ENCODE measurements at places on chromosomes 5 and 9.
A peak's percentile ranks its signal among the peaks of the same experiment; 100 is the strongest.

DNA sequence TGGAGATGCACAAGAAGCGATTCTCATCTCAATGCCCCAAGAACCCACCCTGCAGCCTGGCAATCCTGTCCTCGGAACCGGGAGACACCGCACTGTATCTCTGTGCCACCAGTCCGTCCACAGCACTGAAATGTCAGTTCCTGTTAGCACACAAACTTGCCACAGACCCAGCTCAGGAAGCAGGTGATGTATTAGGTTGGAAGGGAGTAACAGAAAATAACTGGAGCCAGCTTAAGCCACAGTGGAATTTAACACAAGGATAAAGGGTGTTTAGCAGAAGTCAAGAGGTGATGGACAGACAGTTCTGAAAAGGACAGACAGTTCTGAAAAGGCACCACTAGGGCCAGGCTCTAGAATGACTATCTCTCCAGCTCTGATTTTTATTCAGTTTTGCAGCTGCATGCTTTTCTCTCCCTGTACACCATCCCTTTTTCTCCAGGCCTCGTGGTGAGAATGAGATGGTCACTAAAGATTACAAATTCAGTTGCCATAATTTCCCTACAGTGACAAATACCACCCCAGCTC, 114.4 kb downstream of the ANKRD18B start:
- DNase-seq, result no peak

DNA sequence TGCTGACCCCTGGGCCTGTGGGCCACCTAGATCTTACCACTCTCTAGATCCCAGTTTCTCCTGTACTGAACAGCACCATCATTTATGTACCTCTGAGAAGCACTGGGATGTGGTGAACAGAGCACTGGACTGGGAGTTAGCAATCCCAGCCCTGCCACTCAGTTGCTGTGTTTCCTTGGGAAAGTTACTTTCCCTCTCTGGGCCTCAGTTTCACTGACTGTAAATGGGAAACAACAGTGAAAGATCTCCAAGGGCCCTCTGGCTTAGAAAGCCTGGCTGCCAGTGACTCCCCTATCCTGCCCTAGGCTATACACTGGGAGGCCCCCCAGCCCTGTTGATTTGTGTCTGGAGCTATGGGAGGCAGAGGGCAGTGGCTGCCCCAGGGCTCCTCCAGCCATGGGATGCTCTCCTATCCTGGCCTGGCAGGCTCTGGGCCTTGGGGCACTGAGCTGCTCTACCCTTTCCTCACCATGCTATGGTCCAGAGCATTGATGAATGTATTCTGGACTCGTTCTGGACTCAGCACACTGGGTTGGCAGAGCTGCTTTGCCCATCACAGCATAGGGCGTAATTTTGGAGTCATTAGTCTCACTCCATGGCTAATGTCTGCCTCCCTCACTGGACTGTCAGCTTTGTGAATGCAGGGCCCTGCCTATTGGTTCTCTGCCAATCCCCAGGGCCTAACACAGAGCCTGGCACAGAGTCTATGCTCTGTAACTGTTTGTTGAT, 99.3 kb downstream of the RGS3 start:
- no peak for DNase-seq

GRCh38 chr5:120613729-120614128, 149.6 kb downstream of the PRR16 start:
- no peak for DNase-seq

GRCh38 chr5:150161242-150162141, 5.1 kb upstream of the CDX1 start:
- DNase-seq, result peak; percentile 71

- no peak for DNase-seq
These were observed 83.5 kb upstream of the GNAQ start for GRCh38 chr9:78115073-78115472.

DNA sequence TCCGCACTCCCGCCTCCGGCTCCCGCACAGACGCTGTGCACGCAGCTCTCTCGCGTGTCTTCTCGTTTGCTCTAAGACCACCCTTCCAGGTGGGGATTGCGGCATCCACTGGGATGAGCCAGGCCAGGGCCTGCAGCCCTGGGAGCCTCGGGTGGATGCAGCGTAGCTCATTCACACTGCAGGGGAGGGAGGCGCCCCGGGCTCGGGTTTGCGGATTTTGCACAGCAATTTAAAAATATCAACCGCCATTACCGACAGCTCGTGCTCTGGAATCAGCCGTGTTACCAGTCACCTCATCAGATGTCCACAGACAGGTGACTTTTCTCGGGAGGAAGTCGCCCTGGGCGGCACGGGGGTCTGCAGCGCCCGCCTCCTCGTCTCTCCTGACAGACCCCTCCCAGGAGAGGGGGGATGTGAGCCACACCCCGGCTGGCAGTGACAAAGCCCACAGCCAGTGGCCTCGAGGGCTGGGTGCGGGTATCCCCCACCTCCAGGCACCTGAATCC, 20.8 kb upstream of the SLC6A3 start:
- no peak for DNase-seq

All from stimulated activated CD4-positive, alpha-beta T cell treated with anti-CD3 and anti-CD28 coated beads, Interleukin-15, amount 100 ng/mL, for 1 hour (primary cell).